ENCODE measurements at places on chromosomes 13 and 19.

- DNase-seq, result no peak
These were observed 43.1 kb downstream of the PCDH9 start for GRCh38 chr13:67186995-67187569.

- no peak for DNase-seq
These were observed 12.5 kb downstream of the NCAN start for GRCh38 chr19:19224150-19224851.

- DNase-seq, result no peak
These were observed 14.3 kb downstream of the ERICH4 start for GRCh38 chr19:41457241-41457640.

DNA sequence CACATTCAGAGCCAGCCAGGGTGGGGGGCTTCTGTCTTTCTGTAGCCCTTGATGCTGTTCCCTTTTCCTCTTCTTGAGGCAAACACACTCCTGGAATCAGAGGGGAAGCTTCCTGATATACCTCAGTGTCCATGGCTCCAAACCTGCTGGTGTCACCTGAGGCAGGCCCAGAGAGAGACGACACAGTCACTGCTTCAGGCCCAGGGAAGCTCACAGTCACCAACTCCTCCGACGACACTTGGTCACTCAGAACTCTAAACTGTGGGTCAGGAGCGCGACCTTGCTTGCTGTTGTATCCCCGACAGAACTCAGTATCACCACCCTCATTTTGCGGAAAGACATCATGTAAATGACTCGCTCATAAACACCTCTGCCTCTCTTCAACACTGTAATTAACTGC lies 1.1 kb downstream of the ATP13A1 start:
- DNase-seq, result no peak

Measured in activated T-cell treated with anti-CD3 and anti-CD28 coated beads, Interleukin-2, amount 50 U/mL, for 1 hour (primary cell).